Left kidney (tissue), 8 donors: ENCODE measurements at places on chromosomes 7 and 10. TPM values are rescaled to one million over a fixed set of nuclear protein-coding genes. Genes with fewer than 3 reads are reported as not detected.

The C10orf95 gene
- polyA plus RNA-seq, result 1.5 TPM

GRCh38 chr10:7551950-7552716 lies 114.6 kb downstream of the ITIH5 start:
- DNase-seq, result peak; percentile 45

DNA sequence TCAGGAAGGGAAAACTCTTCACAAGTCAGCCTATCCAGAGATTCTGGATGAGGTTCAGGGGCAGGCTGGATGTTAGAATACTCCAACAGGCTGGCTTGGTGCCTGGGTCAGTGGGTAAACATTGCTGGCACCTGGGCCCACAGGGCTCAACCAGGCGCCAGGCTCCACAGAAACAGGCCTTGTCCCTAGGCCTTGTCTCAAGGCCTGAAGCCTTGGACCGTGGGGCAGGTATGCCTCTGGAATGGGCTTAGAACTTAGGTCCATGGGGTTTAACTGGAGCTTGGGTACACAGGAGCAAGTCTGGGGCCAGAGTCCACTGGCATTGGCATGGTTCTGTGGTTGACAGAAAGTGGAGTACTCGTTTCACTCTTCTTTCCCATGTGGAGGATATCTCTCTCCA lies 263.0 kb upstream of the ETV1 start:
- DNase-seq, result no peak

DNA sequence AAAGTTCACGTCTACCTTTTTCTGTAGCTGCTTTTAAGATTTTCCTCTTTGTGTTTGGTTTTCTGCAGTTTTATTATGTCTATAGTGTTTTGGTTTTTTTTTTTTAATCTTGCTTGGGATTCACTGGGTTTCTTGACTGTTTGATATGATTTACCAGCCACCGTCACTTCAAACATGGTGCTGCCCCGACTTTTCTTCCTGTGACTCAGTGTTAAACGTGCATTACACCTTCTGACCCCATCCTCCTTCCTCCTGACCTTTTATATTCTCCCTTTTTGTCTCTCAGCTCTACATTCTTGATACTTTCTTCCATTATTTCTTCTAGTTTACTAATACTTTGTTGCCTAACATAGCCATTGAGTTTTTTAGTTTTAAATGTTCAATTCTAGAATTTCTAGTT lies 61.5 kb downstream of the GNA12 start:
- DNase-seq, result no peak

The GHITM gene
- 176 TPM for polyA plus RNA-seq
